ENCODE measurements at places on chromosomes 13 and 19.

DNA sequence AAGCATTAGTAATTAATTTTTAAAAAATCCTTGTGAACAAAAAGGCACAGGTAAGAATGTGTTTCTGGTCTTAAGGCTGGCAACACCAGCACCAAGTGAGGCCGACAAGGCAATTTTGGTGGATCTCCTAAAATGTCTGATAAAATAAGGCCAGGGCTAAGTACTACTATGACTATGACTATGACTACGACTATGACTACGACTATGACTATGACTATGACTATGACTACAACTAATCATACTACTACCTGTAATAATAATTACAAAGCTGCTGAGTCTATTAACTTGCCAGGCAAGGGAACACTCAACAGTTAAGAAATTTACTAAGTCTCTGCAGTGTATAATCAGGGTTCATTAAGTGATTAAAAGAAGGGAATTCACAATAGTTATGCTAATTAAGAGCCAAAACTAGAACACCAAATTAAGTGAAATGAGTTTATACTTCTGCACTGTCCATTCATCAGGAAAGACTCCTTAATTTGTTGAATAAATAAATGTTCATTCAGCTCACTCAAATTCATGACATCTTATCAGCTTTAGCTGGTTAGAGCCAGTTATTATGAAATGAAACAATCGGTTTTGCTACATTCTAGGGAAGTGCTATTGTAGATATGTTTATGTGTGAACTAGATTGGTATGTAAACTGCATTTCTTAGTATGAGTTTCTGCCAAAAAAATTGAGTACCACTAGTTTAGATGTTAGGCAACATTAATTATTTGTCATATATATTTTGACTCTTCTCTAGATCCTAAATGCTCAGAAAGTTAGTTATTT lies 1626.2 kb upstream of the PCDH20 start:
- no peak for DNase-seq

GRCh38 chr13:86758116-86758515 lies 913.1 kb upstream of the SLITRK5 start:
- DNase-seq = no peak

DNA sequence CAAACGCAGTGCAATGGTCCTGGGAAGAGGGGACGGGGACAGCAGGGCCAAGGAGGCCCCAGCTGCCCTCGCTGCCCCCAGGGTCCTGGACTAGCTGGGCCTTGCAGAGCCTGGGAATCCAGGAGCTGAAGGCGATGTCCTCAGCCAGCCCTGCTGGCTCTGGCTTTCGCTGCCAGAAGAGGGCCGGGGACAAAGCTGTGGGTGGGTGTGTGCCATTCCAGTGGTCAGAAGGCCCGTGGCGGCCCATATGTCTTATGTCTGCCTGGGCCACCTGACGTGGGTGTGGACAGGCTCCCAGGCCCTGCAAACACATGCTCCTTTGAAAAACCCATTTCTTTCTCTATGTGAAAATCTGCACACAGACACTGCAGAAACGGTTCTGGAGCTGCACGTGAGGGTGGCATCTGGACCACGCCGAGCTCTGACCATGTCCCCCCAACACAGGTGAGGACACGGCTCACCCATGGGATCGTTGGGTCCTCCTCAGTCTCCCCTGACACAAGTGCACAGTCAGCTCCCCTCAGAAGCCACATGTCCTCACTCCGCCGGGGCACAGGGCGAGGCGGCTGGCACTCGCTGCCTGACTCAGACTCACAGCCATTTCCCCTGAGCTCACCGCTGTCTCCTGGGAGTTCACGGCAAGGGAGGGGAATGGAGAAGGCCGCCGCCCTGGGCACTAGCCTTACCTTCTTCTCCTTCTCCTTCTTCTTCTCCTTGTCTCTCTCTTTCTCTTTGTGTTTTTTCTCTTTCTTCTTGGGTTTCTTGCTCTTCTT lies 16.9 kb downstream of the IZUMO4 start:
- no peak for DNase-seq

- DNase-seq = no peak
Measured at GRCh38 chr13:74115133-74115532, 19.1 kb downstream of the KLF12 start.

- DNase-seq = no peak
Measured at GRCh38 chr19:10113592-10113963, 2.1 kb downstream of the P2RY11 start.

GRCh38 chr19:4645718-4646117 lies 6.4 kb downstream of the TNFAIP8L1 start:
- no peak for DNase-seq

- no peak for DNase-seq
Measured at GRCh38 chr13:31538067-31539042, 201.0 kb upstream of the RXFP2 start.

DNA sequence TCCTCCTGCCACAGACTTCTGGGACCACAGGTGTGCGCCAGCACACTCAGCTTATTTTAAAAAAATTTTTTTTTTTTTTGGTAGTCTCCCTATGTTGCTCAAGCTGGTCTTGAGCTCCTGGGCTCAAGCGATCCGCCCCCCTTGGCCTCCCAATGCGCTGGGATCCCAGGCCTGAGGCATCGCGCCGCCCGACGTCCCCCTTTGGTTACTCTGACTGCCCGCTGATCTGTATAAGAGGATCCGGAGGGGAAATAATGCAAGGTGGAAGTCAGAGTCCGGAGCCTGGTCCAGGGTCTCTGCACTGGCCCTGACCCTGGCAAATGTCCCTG lies 486 bp upstream of the ZNF805 start:
- DNase-seq = no peak

DNA sequence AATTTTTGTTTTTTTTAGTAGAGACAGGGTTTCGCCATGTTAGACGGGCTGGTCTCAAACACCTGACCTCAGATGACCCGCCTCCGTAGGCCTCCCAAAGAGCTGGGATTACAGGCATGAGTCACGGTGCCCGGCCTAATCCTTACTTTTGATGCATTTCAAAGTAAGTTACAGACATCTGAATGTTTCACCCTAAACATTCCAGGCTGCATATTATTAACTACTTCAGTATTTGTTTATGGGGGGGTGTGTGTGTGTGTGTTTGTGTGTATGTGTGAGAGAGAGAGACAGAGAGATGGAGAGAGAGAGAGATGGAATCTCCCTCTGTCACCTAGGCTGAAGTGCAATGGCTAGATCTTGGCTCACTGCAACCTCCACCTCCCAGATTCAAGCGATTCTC lies 13.1 kb downstream of the SULT2B1 start:
- DNase-seq = no peak

GRCh38 chr19:47107953-47108746 lies 5.4 kb downstream of the ZC3H4 start:
- no peak for DNase-seq

- DNase-seq = no peak
Measured at GRCh38 chr19:12843999-12844732, 5.9 kb downstream of the MAST1 start.

GRCh38 chr19:14182476-14182875 lies 23.5 kb downstream of the ADGRL1 start:
- DNase-seq = no peak

- no peak for DNase-seq
Measured at GRCh38 chr13:45451282-45451681, 13.5 kb upstream of the COG3 start.

DNA sequence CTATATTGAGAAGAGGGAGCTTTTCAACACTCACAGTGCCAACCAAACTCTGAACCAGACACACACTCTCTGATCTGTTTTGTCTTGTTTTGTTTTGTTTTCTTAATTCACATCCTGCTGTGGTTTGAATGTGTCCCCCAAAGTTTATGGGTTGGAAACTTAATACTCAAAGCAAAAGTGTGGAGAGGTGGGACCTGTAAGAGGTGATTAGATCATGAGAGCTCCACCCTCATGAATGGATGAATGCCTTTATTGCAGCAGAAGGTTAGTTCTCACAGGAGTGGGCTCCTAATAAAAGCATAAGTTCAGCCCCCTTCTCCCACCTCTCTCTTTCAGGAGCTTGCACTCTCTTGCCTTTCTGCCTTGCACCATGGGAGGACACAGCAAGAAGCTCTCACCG lies 957.1 kb downstream of the PCDH9 start:
- no peak for DNase-seq

DNA sequence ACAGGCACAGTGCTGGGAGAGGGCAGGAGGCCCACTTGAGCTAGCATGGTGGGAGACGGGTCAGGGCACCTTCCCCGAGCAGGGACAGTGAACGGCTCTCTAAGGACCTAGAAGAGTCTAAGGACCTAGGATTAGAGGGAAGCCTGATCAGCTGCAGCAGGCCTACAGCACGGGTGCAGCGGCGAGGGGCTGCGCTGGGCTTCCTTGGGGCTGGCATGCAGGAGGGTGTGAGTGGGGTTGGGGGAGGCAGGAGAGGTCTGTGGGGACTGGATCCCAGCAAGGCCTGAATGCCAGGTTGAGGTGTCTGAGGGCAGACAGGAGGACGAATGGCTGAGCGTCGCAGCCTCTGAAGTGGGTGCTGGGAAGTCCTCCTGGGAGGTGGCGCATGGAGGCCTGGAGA lies 3.6 kb downstream of the SCAF1 start:
- DNase-seq = no peak

GRCh38 chr19:55220525-55220924 lies 8.0 kb downstream of the TMEM86B start:
- no peak for DNase-seq

GRCh38 chr19:13790354-13790753 lies 4.9 kb upstream of the ZSWIM4 start:
- no peak for DNase-seq

- no peak for DNase-seq
Measured at GRCh38 chr19:33157906-33158305, 26.0 kb downstream of the WDR88 start.

GRCh38 chr13:90281709-90282108 lies 1065.8 kb upstream of the MIR17HG start:
- DNase-seq = no peak

DNA sequence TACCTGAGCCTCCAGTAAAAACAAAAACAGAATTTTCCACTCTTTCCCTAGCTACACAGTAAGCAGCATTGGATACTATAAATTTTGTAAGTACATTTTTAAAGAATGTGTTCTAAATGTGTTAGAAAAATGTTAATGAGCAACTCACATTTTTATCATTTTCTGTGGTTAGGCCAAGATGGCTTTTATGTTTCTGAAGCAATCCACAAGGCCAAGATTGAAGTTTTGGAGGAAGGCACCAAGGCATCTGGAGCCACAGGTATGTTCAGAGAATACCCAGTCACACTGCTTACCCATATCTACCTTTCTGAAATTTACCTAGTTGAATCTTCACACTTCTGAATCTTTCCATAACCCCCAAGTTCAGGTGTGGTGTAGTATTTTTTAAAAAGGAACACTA lies 21.6 kb downstream of the SERPINE3 start:
- DNase-seq = no peak

- peak; percentile 64 for DNase-seq
Measured at GRCh38 chr19:17282488-17283125, 906 bp downstream of the ANKLE1 start.

All from stimulated activated CD8-positive, alpha-beta memory T cell treated with anti-CD3 and anti-CD28 coated beads, Interleukin-15, amount 100 ng/mL, for 24 hours (primary cell).